ENCODE measurements at places on chromosomes 13 and 19.

DNA sequence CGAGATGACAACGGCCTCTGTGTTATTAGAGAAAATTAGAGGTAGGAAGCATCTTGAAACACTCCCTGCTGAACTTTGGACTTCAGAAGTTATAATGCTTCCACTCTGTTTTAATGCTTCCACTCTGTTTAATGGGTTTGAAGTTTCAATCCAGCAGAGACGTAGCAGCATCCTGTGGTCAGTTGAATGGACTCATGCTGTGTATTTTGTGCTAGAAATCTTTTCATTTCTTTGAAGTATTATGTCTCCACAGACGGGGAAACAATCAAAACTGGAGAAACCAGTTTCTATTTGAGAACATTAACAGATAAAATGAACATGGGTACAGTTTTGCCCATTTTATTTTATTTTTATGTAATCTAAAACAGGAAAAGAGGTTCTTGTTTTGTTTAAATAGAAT, 1736.2 kb downstream of the SLITRK5 start:
- DNase-seq, result no peak

DNA sequence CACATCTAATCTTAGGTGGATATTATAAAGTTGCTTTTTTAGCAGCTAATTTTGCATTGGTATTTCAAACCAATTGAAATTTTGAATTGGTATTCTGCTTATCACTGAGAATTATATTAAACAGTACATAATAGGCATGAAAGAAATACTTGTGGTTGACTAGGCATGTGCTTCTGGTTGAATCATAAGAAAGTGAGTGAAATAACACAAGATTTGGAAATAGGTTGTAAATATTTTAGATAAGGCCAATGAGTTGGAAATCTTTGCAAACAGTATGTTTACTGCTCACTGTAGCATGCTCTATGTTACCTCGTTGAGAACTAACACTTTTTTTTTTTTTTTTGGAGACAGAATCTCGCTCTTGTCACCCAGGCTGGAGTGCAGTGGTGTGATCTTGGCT, 66.8 kb upstream of the RFC3 start:
- peak; percentile 50 for DNase-seq

GRCh38 chr13:112902101-112902651, 66.8 kb upstream of the MCF2L start:
- DNase-seq, result no peak

- no peak for DNase-seq
Measured at GRCh38 chr19:19740755-19741154, 7.8 kb upstream of the ZNF14 start.

GRCh38 chr19:1136201-1136600, 32.4 kb downstream of the GPX4 start:
- no peak for DNase-seq

DNA sequence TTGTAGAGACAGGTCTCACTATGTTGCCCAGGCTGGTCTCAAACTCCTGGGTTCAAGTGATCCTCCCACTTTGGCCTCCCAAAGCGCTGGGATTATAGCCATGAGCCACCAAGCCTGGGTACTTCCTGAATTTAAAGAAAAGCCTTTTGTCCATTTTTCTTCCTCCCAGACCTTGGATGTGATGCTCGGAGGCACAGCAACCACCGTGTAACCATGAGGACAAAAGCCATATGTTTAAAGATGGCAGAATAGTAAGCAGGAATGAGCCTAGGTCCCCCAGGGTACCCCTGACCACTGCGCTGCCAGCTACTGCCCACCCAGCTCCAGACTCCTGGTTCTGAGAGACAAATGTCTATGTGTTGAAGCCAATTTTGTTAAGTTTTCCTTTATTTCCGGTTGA, 31.1 kb downstream of the ZC3H4 start:
- no peak for DNase-seq

DNA sequence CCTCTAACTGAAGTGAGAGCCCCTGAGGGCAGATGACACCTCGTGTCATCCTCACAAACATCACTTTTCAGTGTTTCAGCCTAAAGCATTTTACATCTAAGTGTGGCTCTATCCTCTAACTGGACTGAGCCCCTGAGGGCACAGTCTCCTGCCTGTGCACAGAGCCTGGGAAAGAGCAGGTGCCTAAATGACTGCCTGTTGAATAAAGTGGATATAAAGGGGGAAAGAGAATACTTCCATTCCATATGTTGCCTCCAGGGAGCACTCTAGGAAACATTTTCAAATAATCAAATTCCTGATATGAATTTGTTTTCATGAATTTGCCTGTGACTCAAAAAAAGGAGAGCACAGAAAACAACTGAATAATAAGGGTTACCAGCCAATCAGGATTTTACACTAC, 32.2 kb downstream of the CNMD start:
- DNase-seq, result no peak

DNA sequence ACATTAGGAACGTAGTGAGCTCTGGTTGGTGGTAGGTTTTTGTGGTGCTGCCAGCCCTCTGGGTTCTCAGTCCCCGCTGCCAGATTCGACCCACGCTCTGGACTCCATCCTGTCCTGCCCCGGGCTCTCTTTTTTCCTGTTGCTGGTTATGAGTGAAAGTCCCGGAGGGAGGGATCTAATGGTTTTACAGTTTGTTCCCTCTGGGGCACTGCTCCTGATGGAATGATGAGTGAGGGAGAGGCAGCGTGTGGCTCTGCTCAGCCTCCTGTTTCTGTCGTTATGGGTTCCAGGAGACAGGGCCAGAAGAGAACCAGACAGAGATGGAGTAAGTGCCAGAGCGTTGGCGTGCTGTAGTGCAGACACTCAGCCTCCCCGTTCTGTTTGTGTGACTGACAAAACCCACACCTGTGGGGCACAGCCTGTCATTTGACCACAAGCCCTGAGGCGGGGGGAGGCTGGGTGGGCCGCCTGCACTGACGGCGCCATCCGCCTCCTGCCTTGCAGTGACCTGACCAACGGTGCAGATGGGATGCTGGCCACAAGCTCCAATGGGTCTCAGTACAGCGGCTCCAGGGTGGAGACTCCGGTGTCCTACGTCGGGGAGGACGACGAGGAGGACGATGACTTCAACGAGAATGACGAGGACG, 18.3 kb downstream of the ATP4B start:
- no peak for DNase-seq

GRCh38 chr13:49516467-49516866, 20.7 kb downstream of the PHF11 start:
- DNase-seq, result no peak

GRCh38 chr19:41223431-41224234, 4.6 kb downstream of the AXL start:
- DNase-seq, result peak; percentile 97

DNA sequence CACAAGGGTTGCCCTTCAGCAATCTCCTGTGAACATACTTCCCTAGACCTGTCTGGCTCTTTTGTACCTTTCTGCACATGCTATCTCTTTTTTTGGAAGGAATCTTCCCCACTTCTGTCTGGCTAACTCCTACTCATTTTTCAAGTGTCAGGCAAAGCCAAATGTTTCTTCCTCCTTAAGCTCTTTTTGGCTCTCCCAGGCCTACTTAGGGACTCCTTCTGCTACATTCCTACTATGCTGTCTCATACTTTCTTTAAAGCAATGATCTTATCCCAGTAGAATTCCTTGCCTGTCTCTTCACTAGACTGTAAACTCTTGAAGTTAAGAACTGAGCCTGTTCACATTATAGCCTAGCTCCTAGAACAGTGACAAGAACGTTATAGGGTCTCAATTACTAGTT, 114.9 kb upstream of the WASF3 start:
- peak; percentile 42 for DNase-seq

DNA sequence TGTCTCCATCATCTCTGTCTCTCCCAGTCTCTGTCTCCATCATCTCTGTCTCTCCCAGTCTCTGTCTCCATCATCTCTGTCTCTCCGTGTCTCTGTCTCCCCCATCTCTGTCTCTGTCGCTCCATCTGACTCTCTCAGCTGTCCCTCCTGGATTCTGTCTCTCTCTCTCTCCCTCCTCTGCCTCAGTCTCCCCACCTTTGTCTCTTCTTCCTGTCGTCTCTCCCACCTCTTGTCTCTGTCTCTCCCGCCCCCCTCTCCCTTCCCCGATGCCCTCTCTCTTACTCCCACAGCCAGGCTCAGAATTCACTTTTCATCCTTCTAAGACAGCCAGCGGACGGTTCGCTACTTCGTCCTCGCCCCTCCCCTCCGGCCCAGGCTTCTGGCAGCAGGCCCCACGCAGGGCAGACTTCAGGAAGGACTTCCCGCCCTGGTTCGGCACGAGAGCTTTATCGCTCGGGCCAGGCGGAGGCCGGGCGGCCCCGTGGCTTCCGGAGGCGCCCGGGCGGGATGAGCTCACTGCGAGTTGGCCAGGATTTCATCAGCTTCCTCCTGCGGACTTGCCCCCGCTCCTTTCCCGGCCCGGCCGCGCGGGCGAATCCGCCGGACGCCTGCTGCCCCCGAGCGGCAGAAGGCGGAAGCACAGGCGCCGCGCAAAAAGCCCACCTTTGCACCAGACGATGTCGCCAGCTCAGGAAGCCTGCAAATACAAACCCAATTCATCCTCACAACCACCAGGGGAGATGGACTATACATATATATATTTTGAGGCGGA, 12.4 kb upstream of the CCDC9 start:
- peak; percentile 93 for DNase-seq

DNA sequence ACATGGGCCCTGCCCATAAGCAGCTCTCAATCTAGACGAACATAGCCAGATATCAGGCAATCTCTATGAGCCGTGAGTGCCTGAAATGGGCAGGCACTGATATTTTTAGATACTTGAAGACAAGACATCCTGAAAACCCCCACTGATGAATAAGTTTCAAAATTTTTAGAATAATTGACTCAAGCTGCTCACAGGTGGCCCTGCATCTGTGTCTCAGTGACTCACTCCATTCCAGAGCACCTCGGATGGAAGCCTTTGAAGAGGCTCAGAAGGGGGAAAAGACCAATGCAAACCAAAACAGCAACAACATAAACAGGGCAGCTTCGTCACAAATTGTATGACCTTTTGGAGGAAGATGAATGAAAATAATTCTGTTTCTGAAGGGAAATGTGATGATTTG, 42.8 kb upstream of the SLC46A3 start:
- DNase-seq, result peak; percentile 39

GRCh38 chr13:110448677-110449076, 112.8 kb downstream of the RAB20 start:
- no peak for DNase-seq

- no peak for DNase-seq
Measured at GRCh38 chr13:33152389-33152788, 133.2 kb downstream of the STARD13 start.

DNA sequence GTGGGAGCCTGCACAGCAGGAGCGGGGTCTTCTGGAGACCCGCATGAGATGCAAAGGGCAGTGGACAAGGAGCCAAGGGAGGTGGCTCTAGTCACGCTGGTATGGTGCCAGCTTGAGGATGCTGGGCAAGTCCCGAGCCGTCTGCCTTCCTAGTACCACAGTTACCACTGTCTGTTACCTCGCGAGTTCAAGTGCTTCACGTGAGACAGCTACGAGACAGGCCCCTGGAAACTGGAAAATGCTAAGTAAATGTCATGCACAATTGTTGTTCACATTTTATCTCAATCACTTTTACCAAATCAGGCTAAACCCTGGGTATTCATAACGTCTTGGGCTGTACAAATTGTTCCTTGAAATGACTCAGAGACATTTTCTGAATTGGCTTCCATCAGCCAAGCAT, 155.7 kb downstream of the TNFRSF19 start:
- no peak for DNase-seq

- DNase-seq, result no peak
Measured at GRCh38 chr13:99860745-99861144, 110.8 kb downstream of the ZIC5 start.

GRCh38 chr19:10831987-10832938, 3.7 kb downstream of the TMED1 start:
- no peak for DNase-seq

GRCh38 chr13:105602956-105603670, 932.3 kb downstream of the EFNB2 start:
- DNase-seq, result no peak

DNA sequence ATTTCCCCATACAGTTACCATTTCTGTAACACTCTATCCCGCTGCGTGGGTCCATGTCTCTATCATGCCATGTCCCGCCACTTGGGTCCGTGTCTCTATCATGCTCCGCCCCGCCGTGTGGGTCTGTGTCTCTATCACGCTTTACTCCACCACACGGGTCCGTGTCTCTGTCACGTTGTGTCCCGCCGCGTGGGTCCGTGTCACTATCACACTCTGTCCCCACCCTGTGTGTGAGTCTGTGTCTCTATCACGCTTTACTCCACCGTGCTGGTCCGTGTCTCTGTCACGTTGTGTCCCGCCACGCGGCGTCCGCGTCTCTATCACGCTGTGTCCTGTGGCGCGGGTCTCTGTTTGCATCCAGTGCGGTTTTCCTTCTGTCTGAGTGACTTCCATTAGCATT, 11.6 kb downstream of the ADPRHL1 start:
- DNase-seq, result no peak

DNA sequence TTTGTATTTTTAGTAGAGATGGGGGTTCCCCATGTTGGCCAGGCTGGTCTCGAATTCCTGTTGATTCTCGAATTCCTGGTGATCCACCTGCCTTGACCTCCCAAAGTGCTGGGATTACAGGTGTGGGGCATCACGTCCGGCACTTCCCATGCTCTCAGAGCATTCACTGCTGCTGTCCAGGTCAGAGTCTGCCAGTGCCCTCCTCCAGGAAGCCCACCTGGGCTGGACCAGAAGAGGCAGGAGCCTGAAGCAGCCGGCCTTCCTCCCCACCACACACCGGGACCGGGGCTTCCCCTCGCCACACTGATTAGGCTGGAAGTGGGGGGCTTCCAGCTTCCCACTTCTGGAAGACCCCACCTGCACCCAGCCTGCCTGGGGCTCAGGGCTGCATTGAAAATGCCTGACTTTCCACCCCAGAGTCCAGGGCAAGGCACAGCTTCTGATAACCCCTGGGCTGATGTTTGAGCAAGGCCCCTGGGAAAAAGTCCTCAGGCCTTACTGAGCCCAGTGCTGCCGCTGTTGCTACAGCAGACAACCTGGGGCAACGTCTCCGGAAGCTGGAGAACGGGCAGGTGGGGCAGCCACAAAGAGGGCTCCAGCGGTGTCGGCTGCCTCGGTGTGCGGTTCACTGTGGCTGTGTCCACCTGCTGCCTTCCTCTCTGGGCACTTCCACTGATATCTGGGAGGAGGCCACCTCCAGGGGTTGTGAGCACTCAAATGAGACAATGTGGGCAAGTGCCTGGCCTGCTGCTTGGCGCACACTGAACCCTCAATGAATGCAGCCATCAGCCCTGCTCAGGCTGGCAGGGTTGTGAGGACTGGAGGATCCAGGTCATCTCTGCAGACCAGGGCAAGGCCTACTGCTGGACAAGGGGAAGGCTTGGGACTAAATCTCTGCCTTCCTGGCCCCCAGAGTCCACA, 22.6 kb downstream of the CEBPA start:
- DNase-seq, result no peak

DNA sequence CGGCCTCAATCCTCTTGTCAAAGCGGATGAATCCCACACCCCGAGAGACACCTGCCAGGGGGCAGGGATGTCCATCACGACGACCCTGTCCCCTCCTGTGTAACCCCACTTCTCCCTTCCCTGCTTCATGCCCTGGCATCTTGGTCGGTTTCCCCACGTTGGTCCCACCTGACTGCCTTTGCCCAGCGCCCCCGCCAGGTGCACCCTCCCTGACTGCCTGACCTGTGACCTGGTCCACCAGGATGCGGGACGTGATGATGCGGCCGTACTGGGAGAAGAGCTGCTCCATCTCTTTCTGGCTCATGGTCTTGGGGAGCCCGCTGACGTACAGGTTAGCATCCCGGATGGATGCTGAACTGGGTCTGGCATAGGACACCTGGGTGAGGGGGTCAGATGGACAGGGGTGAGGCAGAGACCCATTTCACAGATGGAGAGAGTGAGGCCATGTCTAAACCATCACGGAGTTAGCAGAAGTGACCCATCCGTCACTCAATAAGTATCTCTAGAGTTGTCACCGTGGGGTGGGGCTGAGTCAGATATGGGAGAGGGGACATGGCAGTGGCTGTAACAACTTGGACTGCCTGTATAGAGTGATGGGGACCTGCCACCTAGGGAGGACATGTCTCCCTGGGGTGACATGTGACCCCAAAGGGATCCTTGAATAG, 22.5 kb downstream of the ELAVL3 start:
- DNase-seq, result no peak

All from M059J (cell line).